ENCODE measurements at places on chromosomes 6 and 20.

GRCh38 chr20:1943275-1944002 lies 48.2 kb downstream of the SIRPA start:
- peak; percentile 77 for DNase-seq

GRCh38 chr20:20161611-20162010 lies 109.3 kb downstream of the CFAP61 start:
- DNase-seq = no peak

DNA sequence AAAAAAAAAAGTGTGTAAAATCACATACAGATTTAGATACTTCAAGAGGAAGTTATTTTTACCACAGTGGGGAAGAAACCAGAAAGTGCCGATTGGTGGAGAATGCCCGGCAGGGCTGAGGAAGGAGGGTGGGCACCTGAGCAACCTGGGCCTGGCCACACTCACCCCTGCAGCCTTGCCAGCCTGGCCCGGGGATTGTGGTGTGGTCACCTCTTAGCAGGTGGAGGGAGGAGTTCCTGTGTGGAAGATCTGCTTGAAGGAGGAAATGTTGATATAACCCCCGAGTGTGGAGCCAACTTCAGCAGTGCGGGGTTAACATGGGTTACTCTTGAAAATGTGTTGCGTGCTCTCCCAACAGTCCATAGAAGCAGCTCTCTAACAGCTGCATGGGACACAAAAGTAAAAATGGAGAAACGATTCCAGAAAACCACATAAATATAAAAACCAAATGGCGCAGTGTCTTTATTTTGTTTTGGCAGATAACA lies 14.7 kb downstream of the UST start:
- no peak for DNase-seq

DNA sequence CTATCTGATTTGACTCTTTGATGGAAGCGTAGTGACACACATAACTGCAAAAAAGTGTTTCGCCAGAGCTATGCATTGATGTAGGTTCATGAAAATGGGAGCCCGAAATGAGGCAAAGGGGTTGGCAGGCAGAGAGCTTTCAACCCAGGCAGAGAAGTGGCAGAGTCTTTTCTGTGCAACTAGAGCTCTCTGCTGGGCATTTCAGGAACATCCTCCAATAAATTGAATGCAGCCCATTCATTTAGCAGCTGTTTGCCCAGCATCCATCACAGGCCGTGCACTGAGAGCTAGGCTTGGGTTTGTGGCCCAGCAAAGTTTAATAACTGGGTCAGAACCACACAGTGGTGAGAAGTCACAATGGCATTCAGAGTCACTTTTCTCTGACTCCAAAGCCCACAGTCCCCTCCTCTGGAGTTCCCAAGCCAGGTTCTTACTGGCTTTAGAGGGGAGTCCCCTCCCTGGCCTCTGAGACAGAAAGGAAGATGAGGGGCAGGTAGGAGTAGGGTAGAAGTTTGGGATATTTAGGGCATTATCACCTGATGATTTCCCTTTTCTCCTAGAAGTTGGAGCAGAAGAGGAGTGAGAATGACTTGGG lies 31.8 kb upstream of the ELMO2 start:
- DNase-seq = no peak

- no peak for DNase-seq
Observed at GRCh38 chr6:169950558-169950957, 199.1 kb downstream of the ERMARD start.
